ENCODE measurements at places on chromosomes 6 and 20. TPM values are rescaled to one million over a fixed set of nuclear protein-coding genes. Genes with fewer than 3 reads are reported as not detected.

DNA sequence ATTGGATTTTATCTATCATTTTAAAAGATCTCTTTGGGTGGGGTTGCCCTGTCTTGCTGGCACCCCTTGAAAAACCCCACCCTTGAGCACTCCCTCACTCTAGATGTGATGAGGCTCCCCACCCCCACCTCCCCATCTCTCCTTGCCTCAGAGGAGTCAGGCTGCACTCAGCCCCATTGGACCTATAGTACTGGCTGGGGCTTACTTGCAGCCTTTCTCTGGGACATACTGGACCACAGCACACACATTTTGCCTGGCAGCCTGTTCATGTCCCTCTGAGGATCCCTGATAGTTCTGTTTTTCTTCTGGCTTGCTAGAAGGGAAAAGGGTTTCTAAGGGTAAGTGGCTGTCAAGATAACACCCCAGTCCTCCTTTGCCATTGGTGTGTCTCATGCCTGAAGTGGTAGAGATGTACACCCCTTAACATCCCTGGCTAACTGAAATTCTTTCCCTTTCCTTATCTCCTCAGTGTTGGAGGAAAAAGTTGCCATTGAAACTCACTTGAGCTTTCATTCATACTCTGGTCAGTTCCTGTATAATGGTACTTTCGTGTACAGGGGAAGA is 553.4 kb upstream of the CITED2 start:
- DNase-seq = no peak

DNA sequence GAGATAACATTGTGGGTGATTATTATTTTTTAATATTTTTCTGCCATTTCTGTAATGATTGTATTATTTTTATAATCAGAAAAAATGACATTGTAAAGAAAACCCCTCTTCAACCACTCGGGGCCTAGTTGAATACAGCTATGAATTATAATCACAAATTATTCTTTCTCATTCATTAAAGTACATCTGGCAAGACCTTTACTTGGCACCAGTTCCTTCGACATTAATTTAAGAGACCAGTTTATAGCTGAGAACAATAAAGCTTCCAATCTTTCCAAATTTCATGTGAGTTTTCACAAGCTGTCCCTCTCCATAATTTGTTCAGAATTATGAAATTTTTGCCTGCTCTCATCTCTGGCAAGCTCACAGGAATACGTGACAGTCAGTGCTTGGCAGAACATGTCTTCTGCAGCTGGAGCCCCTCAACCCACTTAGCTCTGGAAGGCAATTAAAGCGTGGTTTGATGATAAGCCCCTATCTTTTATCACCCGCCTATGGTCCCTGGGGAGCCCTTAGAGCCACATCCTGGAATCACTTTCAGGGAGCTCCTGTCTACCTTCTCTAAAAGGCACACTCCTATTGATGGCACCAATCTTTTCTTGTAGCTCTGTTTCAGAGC is 237.2 kb upstream of the PRND start:
- DNase-seq = peak; percentile 13

DNA sequence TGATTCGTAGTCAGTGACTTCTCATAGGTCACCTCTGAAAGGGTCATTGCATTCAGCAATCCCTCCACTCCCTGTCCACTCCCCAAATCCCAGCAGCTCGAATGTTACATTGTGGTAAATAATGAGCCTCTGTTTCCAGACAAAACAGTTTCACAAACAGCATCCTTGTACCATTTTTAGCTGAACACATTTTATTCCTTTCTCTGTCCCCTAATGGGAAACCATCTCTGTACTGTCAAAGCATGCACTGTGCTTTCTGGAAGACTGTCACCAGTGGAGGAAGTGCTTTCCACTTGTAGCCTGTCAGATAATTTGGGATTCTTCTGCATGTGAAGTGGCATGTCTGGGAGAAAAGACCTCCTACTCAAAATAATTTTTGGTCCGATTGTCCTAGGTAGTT is 82.0 kb downstream of the SLC35F1 start:
- no peak for DNase-seq

DNA sequence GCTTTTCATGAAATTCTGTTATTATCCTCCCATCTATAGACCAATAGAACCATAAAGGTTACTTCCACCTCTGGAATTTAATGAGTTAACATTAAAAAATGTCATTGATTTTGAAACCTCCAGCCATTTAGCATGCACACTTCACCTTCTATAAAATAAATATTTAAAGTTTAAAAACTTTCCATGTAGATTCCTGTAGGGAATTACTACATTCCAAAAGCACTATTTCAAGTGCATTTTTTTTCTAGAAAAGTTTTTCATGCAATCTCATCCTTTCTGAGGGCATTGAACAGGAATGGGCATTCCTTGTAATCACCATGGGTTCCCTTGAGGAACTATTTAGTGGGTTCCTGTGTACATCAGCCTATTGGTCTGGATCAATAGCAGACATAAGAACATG is 253.8 kb upstream of the RIN2 start:
- DNase-seq = no peak

DNA sequence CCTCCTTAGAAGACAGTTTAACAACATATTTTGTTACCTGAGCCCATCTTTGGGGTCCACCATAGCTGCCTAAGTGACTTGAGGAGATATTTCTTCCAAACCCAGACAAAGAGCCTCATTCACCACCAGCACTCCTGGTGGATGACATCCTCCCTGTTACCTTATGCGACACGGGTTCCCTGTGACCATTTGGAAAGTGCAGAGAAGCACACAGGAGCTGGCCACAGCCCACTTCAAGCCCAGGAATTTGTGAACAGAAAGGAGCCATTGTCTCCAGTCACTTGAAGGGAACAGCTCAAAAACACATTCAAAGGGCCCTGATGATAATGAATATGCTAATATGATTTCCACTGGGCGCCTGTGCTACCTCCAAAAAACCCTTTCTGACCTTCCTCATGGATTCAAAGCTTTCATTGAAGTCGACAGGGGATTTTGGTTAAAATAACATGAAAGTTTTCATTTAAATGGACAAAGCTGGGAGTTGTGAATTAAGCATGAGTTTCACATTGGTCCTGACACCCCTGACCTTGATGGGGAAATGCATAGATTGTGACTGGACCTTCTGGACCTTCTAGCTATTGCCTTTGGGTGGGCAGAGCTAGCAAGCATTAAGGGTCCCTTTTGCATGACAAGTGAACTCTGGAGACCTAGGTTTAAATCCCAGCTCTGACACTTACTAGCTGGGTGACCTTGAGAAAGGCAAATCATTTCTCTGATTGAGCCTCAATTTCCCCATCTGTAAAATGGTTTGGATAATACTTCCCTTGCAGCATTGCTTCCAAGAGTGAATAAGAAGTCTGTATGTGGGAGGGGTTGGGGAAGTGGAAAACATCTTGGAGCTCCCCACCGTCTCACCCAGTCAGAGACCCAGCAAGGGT is 83.3 kb upstream of the SIRPA start:
- DNase-seq = no peak

DNA sequence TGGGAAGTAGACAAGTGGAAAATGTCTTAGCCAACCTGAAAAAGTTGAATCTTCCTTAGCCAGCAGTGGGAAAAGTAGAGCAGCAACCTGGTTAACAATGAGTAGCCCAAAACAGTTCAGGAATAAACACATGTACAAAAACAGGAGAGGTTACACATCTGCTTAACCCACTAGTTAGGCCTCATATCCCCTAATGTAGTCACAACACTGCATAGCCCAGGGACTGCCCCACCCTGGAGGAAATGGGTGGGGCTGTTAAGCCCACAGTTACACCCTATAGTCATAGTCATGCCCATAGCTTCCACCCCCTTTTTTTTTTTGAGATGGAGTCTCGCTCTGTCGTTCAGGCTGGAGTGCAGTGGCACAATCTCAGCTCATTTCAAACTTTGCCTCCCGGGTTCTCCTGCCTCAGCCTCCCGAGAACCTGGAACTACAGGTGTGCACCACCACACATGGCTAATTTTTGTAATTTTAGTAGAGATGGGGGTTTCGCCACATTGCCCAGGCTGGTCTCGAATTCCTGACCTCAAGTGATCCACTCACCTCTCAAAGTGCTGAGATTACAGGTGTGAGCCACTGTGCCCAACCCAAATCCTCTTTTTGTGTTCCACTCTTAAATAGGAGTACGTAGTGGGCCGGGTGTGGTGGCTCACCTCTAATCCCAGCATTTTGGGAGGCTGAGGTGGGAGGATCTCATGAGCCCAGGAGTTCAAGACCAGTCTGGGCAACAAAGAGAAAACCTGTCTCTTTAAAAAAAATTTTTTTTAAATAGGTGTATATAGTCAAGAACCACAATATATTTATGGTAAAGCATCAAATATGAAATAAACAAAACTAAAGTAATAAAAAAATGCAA is 24.5 kb downstream of the ILRUN start:
- no peak for DNase-seq

DNA sequence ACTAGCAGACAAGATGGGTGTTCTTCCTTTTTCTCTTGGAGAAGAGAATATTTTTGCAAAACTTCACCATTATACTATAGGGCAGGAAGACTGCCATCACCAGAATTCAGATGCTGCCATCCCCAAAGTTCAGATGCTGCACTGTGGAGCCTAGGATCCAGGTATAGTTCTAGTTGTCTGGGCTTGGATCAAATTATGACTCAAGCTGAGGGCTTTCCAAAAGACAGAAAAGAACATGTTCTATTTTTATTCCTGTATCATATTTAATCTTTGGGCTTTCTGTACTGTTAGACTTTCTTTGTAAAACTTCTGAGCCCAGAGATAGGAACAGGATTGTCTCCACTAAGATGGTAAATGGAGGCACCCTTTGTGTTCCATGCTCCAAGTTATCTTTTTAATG is 22.0 kb downstream of the FAM83B start:
- DNase-seq = no peak

DNA sequence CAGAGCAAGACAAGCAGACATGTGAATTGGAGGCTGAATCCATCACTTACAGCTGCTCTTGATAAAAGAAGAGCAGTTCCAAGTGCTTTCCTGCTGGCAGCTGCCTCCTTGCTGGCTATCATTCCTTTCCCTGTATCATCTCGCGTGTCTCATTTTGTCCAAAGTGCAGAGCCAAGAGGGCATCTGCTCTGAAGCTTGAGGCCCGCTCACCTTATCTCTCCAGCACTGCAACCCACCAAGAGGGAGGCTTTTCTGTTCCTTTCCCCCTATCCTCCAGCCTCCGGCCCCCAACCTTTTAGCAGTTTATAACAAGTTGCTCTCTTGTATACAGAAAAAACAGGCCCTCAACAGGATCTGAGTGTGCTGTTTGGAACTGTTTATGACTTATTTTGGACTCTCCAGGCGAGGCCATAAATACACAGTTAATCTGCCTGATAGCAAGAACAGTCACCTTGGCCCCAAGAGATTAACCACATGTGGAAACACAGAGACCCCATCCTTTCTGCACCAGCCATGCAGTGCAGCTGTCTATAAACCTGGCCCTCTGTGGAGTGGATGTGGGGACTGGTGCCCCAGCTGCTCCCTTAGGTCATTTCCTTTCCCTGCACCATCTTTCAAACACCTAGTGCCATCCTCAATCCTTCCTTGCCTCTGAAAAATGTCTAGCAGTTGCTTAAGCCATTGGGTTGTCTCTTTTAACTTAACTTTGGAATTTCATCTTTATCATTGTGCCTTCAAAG is 172.5 kb upstream of the FERMT1 start:
- peak; percentile 1 for DNase-seq

- no peak for DNase-seq
Measured at GRCh38 chr6:56289721-56290120, 42.3 kb upstream of the COL21A1 start.

DNA sequence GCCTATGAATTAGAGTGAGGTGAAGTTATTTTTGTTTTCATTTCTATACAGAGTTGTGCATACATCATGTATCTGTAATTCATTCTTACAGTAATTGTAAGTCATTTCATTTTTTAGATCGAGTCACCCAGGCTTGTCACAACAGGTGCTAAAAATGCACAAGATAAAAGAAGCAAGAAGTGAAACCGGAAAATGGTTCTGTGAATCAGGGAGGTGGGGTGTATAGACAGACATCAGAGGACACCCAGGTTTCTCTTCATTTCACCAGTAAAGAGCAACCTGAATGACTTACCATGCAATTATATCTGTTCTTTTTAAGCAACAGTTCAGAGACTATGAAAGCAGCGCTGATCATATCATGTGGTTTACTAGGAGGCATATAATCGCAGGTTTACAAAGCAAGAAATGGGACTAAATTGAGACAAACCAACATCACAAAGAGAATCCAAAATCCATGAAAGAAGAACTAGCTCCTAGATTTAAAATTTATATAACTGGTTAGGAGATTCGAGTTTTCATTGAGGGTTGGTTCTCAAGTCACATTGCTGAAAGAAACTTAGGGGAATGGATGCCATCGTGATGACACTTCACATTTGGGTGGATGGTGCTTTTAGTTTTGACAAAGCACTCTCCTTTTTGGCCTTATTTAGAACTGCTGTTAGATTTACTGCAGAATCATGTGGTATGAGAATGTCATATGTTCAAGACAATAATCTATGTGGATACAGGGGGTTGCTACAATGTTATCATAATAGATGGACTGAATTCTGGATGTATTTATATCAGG is 27.9 kb upstream of the TBC1D7 start:
- DNase-seq = no peak

GRCh38 chr6:65295812-65296211 is 411.2 kb downstream of the EYS start:
- DNase-seq = no peak

- peak; percentile 52 for DNase-seq
Measured at GRCh38 chr20:33995053-33995831, 1.5 kb downstream of the RALY start.

GRCh38 chr20:46802722-46803121 is 91.9 kb upstream of the EYA2 start:
- no peak for DNase-seq

GRCh38 chr6:20797597-20797996 is 263.3 kb downstream of the CDKAL1 start:
- DNase-seq = no peak

- DNase-seq = no peak
Measured at GRCh38 chr6:9250852-9251251, 815.5 kb upstream of the SLC35B3 start.

DNA sequence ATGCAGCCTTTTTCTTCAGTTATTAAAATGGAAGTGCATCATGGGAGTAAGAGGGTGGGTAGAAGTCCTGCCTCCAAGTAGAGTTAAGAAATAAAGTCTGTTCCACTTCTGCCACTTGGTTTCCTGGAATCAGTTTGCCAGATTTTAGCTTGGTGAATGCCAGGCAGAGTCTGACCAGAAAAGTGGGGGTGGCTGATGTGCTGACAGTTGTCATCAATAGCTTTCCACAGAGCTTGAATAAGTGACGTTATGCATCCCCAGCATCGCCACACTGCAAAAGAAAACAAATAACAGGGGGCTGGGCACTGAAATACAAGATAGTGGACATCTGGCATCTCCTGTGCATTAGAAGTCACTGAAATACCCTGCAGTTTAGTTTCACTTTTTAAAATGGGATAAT is 30.8 kb upstream of the CEP162 start:
- no peak for DNase-seq

SERAC1 gene
- total RNA-seq = 11.3 TPM

KLHDC3 gene
- total RNA-seq = 75.8 TPM

MICAL1 gene
- 25.5 TPM for total RNA-seq

PARD6B gene
- 11.7 TPM for total RNA-seq

NFATC2 gene
- total RNA-seq = 8.8 TPM

NTSR1 gene
- total RNA-seq = 0.05 TPM

FILIP1 gene
- 43.7 TPM for total RNA-seq

TCF21 gene
- 25.3 TPM for total RNA-seq
